A549 treated with CpdA at 1 μM for 4 hours (cell line): ENCODE measurements at places on chromosomes 6 and 20. TPM values are rescaled to one million over a fixed set of nuclear protein-coding genes. Genes with fewer than 3 reads are reported as not detected.

POPDC3 gene
- total RNA-seq: 27.3 to 30.5 TPM (median 30.1 TPM) in 5 replicates

SLC35D3 gene
- 0.06 to 0.15 TPM (median 0.06 TPM) in 4 of 5 replicates, not detected in the other for total RNA-seq

HLA-DRB5 gene
- total RNA-seq: not detected in 5 replicates

FAM184A gene
- 0.05 TPM in 1 of 5 replicates, not detected in the others for total RNA-seq

GHRH gene
- total RNA-seq: not detected in 5 replicates

MDN1 gene
- 10.4 to 14.5 TPM (median 14.0 TPM) in 5 replicates for total RNA-seq

SLA2 gene
- 0.01 to 0.06 TPM in 2 of 5 replicates, not detected in the others for total RNA-seq

GFOD1 gene
- 1.7 to 2.4 TPM (median 1.8 TPM) in 5 replicates for total RNA-seq

GJA10 gene
- not detected in 5 replicates for total RNA-seq

SPINT3 gene
- not detected in 5 replicates for total RNA-seq

PTPN1 gene
- total RNA-seq: 32.8 to 37.6 TPM (median 33.7 TPM) in 5 replicates

SAMD3 gene
- not detected in 5 replicates for total RNA-seq

ARMC2 gene
- total RNA-seq: 1.4 to 2.3 TPM (median 1.9 TPM) in 5 replicates

THBS2 gene
- 0.03 TPM in 1 of 5 replicates, not detected in the others for total RNA-seq

BTN3A1 gene
- 2.3 to 4.2 TPM (median 3.6 TPM) in 5 replicates for total RNA-seq

MATN4 gene
- total RNA-seq: 0.08 to 0.14 TPM (median 0.10 TPM) in 3 of 5 replicates, not detected in the others

HLA-DRA gene
- total RNA-seq: not detected in 5 replicates

CRISP2 gene
- total RNA-seq: not detected in 5 replicates

UBR2 gene
- total RNA-seq: 5.9 to 7.9 TPM (median 7.2 TPM) in 5 replicates

TMC2 gene
- not detected in 5 replicates for total RNA-seq

SLC17A4 gene
- not detected in 5 replicates for total RNA-seq

BHLHE23 gene
- not detected in 5 replicates for total RNA-seq

CRISP1 gene
- total RNA-seq: not detected in 5 replicates

HLA-DOB gene
- 0.10 to 0.29 TPM (median 0.22 TPM) in 3 of 5 replicates, not detected in the others for total RNA-seq

ANGPT4 gene
- 0.03 TPM in 1 of 5 replicates, not detected in the others for total RNA-seq

LST1 gene
- total RNA-seq: 0.26 to 0.49 TPM (median 0.37 TPM) in 3 of 5 replicates, not detected in the others

HLA-DQB1 gene
- not detected in 5 replicates for total RNA-seq

LY6G6C gene
- 0.11 TPM in 1 of 5 replicates, not detected in the others for total RNA-seq

CENPQ gene
- total RNA-seq: 6.6 to 8.5 TPM (median 7.9 TPM) in 5 replicates

MAS1L gene
- total RNA-seq: not detected in 5 replicates
